Epithelial cell of prostate (primary cell): ENCODE measurements at places on chromosomes 2 and 18.

- DNase-seq = no peak
These were observed 94.3 kb downstream of the RNF144A start for GRCh38 chr2:7011356-7012083.

DNA sequence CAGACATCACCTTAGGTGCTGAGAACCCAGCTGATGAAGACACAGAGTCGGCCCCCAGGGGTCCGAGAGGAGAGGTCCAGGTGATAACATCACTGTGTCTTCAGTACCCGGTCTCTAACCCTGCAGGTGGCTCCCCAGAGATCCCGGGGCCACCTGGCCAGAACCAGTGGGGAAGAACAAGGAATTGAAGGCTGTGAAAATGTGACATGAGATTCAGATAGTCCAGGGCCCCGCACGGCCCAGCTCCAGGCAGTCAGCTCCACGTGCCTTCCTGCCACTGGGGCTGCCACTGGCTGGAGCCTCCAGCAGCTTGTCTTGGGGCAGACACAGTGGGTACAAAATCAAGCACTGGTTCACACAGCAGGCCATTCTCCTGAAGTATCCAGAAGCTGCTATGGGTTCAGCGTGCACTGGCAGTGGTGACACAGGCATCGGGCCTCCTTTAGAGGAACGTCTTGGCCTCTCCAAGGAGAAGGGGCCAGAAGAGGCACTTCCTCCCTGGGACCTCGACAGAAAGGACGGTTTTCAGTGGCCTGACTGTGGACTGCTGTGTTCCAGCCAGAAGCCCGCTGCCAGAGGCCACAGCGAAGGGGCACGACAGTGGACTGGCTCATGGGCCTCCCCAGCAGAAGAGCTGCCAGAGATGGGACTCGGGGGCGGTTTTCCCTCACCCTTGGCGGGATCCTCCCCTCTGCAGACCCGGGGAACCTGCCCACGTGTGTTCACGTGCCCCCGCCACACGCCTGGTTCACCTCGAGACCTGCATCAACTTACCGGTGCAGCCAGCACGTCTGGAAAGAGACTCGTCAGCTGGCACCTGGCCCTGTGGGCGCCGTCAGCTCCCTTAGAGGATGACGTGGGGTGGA lies 150.4 kb downstream of the HDAC4 start:
- no peak for DNase-seq

DNA sequence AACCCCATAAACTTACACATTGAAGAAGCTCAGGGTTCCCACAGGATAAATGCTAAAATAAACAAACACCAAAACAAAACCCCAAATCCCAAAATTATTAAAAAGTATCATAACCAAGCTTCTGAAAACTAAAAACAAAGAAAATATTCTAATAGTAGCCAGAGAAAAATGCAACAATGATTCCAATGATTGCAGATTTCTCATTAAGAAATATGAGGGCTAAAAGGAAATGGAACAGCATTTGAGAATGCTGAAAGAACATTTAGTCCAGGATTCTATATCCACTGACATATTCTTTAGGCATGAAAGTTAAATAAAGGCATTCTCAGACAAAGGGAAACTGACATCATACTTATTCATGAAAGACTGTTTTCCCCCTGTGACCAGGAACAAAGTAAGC lies 212.4 kb downstream of the SLC4A10 start:
- no peak for DNase-seq

DNA sequence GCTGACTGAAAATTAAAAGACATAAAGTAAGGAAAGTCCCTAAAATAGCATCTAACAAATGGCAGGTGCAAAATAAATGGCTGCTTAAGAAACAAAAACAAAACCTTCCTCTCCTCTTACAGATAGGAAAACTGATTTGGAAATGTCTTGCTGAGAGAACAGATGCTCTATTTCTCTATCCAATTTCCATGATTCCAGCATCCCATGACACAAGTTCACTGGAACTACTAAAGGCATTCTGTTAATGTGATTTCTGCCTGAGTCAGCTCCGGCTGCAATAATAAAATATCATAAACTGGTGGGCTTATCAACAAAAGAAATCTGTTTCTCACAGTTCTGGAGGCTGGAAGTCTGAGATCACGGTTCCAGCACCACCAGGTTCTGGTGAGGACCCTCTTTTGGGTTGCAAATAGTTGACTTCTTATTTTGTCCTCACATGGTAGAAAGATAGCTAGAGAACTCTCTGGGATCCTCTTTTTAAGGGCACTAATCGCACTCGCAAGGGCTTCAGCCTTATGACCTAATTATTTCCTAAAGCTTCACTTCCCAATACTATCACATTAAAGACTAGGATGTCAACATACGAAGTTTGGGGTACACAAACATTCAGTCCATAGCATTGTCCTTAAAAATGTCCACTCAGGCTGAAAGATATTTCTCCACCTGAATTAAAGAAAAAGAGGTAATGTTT lies 78.2 kb upstream of the GALNT3 start:
- no peak for DNase-seq

DNA sequence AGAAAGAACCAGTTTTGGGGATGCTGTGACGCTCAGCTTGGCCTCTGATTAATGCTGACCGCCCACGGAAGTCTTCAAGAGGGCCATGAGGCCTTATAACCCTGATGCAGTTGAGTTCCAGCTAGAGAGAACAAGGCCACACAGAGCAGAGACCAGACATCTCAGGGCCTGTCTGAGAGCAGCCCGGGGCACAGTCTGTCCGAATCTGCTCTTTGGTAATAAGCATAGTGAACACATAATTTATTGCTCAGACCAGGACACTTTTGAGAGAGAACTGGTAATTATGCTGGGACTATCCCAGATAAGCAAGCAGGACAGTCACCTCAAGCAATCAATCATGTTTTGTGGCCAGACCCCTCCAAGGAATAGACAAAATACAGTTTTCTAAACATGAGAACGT lies 68.5 kb downstream of the STPG4 start:
- DNase-seq = no peak

GRCh38 chr2:132267105-132267497 lies 105.3 kb upstream of the ANKRD30BL start:
- no peak for DNase-seq

- DNase-seq = no peak
These were observed 25.6 kb downstream of the MARCHF7 start for GRCh38 chr2:159737917-159738296.

DNA sequence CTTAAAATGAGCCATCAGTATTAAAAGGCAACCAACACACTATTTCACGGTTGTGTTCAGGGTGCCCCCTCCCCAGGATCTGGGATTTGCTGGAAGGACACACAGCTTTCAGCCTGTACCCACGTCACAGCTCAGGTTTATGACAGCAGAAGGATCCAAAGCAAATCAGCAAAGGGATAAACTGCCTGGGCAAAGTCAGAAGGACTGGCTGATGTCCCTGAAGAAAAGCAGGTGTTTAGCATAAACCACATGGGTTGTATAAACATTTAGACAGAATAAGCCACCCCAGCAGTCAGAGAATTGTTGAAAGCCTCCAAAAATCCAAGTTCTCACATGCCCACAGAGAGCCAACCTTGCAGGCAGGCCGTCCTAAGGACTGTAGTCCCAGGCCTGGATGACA lies 63.9 kb downstream of the CD226 start:
- DNase-seq = no peak

DNA sequence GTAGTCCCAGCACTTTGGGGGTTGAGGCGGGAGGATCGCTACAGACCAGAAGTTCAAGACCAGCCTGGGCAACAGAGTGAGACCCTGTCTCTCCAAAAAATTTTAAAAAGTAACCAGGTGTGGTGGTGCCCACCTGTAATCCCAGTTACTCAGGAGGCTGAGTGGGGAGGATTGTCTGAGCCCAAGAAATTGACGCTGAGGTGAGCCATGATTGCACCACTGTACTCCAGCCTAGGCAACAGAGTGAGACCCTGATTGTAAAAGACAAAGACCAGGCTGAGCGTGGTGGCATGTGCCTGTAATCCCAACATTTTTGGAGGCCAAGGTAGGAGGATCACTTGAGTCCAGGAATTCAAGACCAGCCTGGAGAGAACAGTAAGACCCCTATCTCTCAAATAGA lies 7.8 kb downstream of the ST6GAL2 start:
- DNase-seq = no peak

DNA sequence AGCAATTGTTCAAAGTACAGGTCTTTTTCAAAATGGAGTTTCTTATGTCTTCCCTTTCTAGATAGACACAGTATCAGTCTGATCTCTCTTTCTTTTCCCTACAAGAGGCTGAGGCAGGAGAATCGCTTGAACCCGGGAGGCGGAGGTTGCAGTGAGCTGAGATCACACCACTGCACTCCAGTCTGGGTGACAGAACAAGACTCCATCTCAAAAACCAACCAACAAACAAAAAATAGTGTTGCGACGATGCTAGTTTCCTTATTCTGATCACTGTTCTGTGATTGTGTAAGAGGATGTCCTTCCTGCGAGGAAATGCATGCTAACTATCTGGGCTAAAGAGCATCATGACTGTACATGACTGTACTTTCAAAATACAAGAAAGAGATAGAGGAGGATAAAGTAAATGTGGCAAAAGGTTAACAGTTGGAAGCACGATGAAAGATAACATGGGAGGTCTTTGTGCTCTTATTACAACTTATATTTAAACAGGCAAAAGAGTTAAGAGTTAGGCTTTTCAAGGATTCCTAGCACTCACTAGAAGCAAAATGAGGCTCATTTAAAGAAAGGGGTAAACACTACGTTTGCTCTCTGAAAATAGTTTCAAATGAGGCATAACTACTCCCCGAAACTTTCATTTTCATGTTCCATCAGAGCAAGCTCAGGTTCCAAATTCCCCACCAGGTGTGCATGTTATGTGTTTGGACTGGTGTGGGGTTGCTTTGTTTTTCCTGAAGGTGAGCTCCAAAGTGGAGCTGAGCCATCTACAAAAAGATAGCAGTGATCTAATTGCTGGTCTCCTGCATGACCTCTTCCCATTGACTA lies 23.8 kb downstream of the SOWAHC start:
- DNase-seq = no peak
